Gastrocnemius medialis (tissue), 4 donors: ENCODE measurements at places on chromosomes 6 and 20.

GRCh38 chr6:26223228-26223627, 136.0 kb downstream of the HFE start:
- DNase-seq, result no peak

- DNase-seq, result no peak
Measured at GRCh38 chr6:156844089-156844488, 66.9 kb downstream of the ARID1B start.

GRCh38 chr6:157096522-157096921, 226.8 kb downstream of the TMEM242 start:
- no peak for DNase-seq

DNA sequence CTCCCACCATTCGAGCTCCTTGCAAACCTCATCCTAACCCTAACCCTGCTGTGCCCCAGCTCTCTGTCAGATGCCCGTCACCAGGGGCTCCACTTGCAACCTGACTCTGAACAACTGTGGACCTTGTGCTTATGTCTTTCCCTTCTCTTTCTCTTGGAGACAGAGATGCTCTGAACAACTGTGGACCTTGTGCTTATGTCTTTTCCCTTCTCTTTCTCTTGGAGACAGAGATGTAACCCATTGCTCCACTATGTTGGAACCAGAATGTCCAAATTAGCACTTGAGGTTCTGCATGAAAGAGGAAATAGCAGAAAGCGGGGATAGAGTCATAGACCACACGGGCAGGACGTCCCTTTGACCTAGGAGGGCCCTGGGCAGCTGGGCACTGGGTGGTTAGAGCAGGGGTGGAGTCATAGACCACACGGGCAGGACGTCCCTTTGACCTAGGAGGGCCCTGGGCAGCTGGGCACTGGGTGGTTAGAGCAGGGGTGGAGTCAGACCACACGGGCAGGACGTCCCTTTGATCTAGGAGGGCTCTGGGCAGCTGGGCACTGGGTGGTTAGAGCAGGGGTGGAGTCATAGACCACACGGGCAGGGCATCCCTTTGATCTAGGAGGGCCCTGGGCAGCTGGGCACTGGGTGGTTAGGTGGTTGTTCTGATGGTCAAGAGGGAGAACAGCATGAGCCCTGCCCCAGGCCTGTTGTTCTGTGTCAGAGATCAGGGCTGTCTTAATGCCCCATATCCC, 22.2 kb downstream of the PCMTD2 start:
- no peak for DNase-seq

DNA sequence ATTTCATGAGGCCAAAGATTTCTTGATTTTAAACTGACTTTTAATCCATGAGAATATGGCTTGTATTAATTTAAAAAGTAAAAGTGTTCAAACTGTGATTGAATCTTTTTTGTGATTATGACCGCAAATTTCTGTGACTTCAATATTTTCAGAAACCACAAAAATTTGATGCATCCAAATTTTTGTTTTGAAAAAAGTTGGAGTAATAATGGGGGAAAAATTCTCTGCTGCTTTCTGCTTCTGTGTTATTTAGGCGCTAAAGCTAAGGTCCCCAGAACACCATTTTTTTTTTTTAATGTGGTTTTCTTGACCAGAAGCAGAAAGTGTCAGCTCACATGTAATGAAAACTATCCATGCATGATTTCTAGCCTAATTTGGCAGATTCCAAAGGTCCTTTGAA, 65.3 kb downstream of the GRIK2 start:
- DNase-seq, result no peak

DNA sequence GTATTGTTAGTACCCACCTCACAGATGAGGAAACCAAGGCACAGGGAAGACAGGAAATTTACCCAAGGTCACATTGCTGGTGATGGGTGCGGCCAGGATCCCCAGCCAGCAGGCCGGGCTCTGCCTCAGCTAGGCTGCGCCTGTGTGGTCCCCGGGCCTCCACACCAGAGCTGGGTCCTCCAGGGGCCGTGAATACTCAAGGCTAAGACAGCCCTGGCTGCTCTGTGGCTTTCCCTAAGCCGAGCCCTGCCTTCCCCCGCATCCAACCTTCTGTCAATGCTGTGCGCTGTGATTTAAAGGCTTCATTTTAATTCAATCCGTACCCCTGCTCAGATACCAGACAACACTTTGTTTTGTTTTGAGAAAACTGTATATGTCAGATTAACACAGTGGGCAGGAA, 246.7 kb downstream of the TTLL2 start:
- no peak for DNase-seq

- peak; percentile 13 for DNase-seq
Measured at GRCh38 chr6:5968817-5969734, 37.6 kb downstream of the NRN1 start.

DNA sequence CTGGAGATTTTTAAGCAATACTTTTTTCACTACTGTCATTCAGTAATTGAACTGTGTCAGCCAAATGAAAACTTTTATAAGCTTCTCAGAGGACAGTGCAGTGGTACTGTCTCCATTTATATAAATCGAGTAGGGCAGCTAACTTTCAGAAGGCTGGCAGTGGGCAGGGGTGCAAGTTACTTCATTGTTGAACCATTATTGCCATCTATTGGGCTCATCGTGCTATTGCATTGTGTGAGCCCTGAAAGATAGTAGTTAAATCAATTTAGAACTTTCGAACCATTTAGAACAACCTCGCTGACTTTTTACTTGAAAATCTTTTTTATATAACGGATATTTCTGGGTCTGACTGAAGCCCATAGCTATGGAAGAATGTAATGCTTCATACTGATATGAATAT, 347.8 kb upstream of the PLCB4 start:
- DNase-seq, result no peak

DNA sequence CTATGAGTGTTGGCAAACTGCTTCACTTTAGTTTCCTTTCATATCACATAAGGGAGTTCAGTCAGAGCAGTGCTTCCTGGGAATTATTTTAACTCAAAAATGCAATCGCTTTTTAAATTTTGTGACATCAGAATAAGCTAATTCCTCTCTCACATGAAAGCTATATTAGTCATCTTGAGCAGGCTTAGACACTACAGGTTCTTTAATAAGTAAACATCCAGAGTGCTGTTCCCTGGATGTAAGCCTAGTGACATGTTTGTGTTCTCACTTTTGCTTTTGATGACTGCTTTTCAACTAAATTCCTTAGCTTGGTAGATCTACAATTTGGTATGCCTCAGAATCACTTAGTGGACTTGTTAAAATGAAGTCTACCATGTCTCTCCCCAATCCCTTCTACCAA, 252.7 kb upstream of the POU3F2 start:
- no peak for DNase-seq

GRCh38 chr6:143339223-143339622, 111.3 kb downstream of the ADAT2 start:
- DNase-seq, result no peak

DNA sequence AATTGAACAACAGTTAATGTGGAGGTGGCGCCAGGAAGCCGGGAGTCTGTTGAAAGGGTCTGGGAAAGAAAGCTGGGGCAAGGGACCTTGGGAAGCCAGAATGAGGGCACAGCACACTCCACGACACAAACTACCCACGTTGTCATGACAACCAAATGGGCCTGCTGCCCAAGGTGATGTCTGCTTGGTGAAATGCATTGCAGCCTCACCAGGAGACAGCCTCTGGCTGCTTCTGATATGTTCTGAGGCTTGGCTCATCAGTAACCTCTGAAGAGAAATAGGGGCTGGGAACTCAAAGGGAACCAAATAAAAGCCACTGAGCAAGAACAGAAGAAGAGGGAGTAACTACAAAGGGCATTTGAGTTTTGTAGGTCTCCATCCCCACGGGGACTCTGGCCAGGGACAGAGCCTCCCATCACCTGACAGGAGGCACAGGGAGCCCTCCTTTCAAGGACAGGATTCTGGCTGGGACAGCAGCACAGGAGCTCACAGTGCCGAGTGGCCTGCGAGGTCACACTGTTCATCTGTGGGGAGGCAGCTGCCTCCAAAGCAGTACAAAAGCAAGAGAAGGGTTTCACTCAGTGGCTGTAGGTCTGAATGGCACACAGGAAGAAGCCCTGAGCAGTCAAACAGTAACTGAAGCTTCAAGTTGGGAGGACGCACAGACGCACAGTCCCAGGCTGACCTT, 44.6 kb upstream of the KCNK16 start:
- no peak for DNase-seq

DNA sequence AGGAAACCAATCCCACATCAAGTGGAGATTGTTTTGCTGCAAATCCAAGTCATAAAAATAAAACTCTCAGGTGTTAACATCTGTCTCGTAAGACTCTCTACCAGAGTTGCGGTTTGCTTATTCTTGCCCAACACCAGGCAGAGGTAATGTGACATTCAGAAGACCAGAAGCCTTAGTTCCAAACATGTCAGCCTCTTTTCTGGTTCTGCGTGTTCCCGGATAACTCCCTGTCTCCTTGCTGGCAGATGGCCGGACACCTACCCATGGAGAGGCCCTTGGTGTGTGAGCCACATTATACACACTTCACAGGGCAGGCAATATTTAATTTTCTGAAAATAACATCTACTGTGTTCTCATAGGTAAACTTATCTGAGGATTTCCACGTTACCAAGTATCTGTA, 73.4 kb downstream of the GMPR start:
- no peak for DNase-seq

GRCh38 chr20:46749147-46749546, 39.7 kb downstream of the SLC2A10 start:
- no peak for DNase-seq

DNA sequence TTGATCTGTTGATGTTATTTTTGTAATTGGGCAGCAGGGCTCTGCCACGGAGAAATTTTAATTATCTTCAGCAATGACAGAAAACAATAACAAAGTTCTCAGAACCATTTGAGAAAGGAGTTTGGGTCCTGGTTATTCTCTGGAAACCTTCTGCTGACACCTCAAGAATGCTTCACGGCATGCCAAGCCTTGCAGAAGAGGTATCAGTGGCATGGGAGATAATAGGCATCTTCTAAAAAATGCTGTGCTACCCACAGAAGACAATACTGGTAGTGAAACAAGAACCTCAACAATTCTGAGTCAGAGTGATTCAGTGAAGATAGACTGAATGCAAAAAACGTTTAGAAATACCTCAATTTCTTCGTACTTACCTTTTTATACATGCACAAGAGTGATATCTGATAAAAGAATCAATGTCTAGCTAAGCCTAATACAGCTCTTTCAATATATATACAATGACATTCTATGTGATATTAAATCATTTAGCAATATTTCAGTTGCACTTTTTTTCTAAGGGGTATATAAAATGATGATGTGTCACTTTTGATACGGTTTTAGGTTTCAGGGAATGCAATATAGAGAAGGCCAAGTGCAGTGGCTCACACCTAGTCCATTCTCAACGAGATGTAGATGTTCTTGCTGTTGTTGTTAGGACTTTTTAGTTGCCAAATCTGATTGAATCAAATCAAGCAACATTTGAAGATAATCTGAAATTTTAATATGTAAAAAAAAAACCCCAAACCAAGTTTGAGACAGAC, 110.4 kb upstream of the COL21A1 start:
- no peak for DNase-seq

DNA sequence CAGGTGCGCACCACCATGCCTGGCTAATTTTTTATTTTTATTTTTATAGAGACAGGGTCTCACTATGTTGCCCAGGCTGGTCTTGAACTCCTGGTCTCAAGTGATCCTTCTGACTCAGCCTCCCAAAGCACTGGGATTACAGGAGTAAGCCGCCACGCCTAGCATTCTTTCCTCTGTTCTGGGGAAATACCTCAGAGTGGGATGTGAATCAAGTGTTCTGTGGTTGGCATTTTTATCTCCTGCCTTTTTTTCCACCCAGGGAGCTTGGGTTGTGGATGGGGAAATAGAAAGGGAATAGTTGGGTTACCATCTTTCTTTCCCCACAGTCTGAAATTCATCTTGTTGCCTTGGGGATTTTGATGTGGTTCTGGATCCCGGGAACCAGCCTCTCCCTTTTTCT, 24.1 kb downstream of the TFAP2C start:
- no peak for DNase-seq

DNA sequence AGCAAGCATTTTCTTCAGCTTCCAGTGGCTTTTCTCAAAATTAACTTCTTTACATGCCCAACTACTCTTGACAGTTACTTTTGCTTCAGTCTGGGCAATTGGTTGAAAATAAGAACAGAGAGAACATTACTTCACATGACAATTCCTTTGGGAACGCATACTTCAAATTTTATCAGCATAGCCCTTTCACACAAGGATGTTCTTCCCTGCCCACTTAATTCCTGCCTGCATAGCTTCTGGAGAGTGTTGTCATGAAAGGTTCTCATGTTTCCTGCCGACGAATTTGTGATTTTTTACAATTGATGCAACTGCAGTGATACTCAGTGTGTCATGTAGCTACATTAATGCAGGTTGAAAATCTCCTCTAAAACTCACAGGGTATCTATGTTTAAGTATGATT, 22.0 kb upstream of the SNRNP48 start:
- DNase-seq, result no peak

DNA sequence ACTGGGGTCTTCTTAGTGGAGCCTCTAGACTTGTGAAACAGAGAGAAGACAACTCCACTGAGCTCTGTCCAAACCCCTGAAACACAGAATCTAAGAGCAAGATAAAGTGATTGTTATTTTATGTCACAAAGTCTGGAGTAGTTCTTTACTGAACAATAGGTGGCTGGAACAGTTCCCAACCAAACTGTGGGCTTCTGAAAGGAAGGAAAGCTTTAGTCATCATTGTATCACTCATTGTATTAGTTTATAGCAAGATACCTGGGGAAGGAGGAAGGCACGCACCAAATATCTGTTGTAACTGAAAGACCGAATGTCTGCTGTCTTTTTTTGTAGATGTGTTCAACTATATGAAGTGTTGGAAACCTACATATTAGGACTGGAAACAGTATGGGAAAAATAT, 284.9 kb upstream of the TBX18 start:
- no peak for DNase-seq

DNA sequence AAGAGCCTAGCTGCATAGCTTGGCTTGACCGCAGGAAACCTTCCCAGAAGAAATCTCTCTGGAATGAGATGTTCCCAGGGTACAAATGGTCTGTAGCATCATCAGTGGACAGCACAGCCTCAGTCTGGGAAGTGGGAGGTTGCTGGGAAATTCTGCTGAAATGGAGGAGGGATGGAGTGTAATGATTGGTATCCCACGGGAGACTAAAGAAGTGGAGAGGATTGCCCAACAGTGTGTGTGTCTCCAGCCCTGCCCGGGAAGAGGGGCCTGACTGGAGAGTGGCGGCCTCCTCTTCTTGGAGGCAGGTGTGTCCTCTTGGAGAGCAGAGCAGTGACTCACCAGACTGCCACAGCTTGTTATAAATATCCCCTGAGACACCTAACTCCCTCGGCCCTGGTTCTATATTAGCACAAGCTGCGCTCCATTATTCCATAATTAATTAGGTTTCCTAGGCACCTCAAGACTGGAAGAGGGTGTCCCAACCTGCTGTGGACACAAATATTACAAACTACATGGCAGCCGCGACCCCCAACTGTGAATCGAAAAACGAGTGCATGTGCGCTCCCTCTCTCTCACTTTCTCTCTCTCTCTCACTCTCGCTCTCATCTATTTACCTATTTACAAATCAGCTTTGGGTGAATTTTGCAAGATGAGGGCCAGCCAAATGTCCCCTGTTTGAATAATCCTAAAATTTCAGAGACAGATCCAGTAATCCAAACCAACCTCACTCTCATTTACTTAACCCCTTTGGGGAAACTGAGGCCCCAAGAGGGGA, 68.8 kb downstream of the FGD2 start:
- DNase-seq, result peak; percentile 81

GRCh38 chr6:127192911-127193541, 73.6 kb upstream of the RNF146 start:
- no peak for DNase-seq

GRCh38 chr20:59945731-59946130, 5.5 kb downstream of the FAM217B start:
- DNase-seq, result no peak
